Melanocyte of skin (primary cell): ENCODE measurements at places on chromosomes 16 and 17. TPM values are rescaled to one million over a fixed set of nuclear protein-coding genes. Genes with fewer than 3 reads are reported as not detected.

SLC5A11 gene
- total RNA-seq = under 0.01 and 0.15 TPM in 2 replicates

KRTAP1-1 gene
- total RNA-seq = not detected in 2 replicates

CCDC154 gene
- total RNA-seq = 0.67 and 1.4 TPM in 2 replicates

HSPB9 gene
- total RNA-seq = not detected in 2 replicates

ROGDI gene
- 12.7 and 17.8 TPM in 2 replicates for total RNA-seq

HEATR9 gene
- total RNA-seq = not detected in 2 replicates

RAI1 gene
- total RNA-seq = 17.3 and 17.6 TPM in 2 replicates

CD79B gene
- 19.1 and 29.0 TPM in 2 replicates for total RNA-seq

CHD9NB gene
- 0.69 and 1.8 TPM in 2 replicates for total RNA-seq

ADCY9 gene
- 20.7 and 21.3 TPM in 2 replicates for total RNA-seq

NRN1L gene
- total RNA-seq = 0.34 TPM in 1 of 2 replicates, not detected in the other

GRIN2A gene
- under 0.01 and 0.15 TPM in 2 replicates for total RNA-seq

TRPV2 gene
- 163 and 190 TPM in 2 replicates for total RNA-seq

SPN gene
- total RNA-seq = not detected in 2 replicates

SCNN1G gene
- not detected in 2 replicates for total RNA-seq

SHPK gene
- total RNA-seq = 13.3 and 19.7 TPM in 2 replicates

ENPP7 gene
- not detected in 2 replicates for total RNA-seq

PTGES3L gene
- total RNA-seq = under 0.01 and 0.33 TPM in 2 replicates

CSH1 gene
- total RNA-seq = not detected in 2 replicates

RNF227 gene
- 1.00 and 1.5 TPM in 2 replicates for total RNA-seq

IGSF6 gene
- under 0.01 TPM in 1 of 2 replicates, not detected in the other for total RNA-seq

CCT6B gene
- total RNA-seq = 2.8 and 7.6 TPM in 2 replicates

UNC119 gene
- total RNA-seq = 19.3 and 31.3 TPM in 2 replicates

USP43 gene
- 0.93 and 1.3 TPM in 2 replicates for total RNA-seq

RHBDF2 gene
- total RNA-seq = 19.6 and 25.1 TPM in 2 replicates

RAMP2 gene
- 0.67 and 0.77 TPM in 2 replicates for total RNA-seq

SLC16A6 gene
- 474 and 543 TPM in 2 replicates for total RNA-seq

KATNIP gene
- 21.3 and 33.8 TPM in 2 replicates for total RNA-seq

IL17C gene
- not detected in 2 replicates for total RNA-seq
